ENCODE measurements at places on chromosomes 7 and 10.

GRCh38 chr7:16300361-16300895 lies 120.9 kb downstream of the CRPPA start:
- no peak for DNase-seq
- H3K27me3 ChIP-seq: no peaks in the 10 kb centered on the region
- no peaks in the 10 kb centered on the region for H3K4me1 ChIP-seq
- no peak overlapping the region for H3K4me3 ChIP-seq
- H3K36me3 ChIP-seq: no peaks in the 10 kb centered on the region

GRCh38 chr10:23675585-23675984 lies 236.7 kb downstream of the OTUD1 start:
- H3K27me3 ChIP-seq: peaks cover 14% of the 10 kb centered on the region
- no peak overlapping the region for H3K27ac ChIP-seq
- H3K4me3 ChIP-seq: no peak overlapping the region

DNA sequence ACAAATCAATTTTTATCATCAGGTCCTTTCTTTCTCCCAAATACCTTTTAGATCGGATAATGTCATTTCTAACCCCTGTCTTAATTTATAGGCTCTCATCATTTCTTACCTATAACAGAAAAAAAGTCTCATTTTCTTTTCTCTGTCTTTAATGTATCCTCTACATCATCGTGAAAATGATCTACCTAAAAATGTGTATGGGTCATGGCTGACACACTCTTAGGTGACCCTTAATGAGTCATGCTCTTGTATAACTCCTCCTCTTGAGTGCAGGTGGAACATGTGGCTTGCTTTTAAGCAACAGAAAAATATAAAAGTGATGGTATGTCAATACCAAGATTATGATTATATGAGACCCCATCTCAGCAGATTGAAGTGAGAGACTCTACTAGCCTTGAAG lies 139.4 kb downstream of the SEMA3C start:
- H3K27me3 ChIP-seq: no peaks in the 10 kb centered on the region
- H3K4me1 ChIP-seq: peaks cover 28% of the 10 kb centered on the region
- no peak overlapping the region for H3K4me3 ChIP-seq

DNA sequence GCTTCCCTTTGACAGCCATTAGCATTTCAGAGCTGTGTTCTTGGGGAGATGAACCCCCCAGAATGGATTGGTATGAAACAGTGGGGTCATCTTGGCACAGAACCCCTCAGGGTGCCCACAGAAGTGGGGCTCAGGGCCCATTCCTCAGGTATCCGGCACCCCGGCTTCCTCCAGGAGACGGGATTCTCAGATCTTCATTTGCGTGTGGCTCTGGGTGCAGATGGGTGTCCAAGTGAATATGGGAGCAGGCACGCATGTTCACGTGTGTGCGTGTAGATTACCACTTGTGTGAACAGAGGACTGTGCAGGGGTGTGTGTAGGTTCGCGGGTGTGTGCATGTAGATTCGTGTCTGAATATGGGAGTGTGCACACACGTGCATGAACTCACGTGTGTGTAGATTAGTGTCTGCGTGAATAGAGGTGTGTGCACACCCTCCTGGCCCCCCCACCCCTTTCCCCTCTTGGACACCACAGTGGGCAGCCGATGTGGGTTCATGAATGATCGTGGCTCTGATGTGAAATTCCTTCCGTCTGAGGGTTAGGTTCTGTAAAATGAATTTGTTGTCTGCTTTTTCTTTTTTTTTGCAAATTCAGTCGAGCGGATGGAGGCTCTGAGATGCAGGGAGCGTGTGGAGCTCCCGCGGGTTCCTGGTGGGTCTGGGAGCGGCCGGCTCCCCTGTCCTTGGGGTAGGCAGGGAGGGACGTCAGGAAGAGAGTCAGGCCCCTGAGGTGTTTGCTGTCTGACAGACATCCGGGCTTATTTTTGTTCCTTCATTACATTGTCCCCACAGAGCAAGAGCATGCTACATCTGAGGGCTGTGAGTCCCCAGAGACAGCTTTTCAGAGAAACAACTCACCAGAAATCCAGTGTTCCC lies 7.4 kb downstream of the ELFN1 start:
- H3K27ac ChIP-seq: no peak overlapping the region
- peaks cover 4% of the 10 kb centered on the region for H3K4me1 ChIP-seq
- no peak overlapping the region for H3K4me3 ChIP-seq
- H3K27me3 ChIP-seq: peaks cover 8% of the 10 kb centered on the region
- H3K36me3 ChIP-seq: peaks cover 3% of the 10 kb centered on the region
- DNase-seq: no peak

GRCh38 chr7:128940494-128941322 lies 3.0 kb downstream of the IRF5 start:
- H3K36me3 ChIP-seq: peaks cover 2% of the 10 kb centered on the region
- no peak overlapping the region for H3K27ac ChIP-seq
- peaks cover 59% of the 10 kb centered on the region for H3K27me3 ChIP-seq
- no peak overlapping the region for H3K4me3 ChIP-seq
- peaks cover 12% of the 10 kb centered on the region for H3K4me1 ChIP-seq
- DNase-seq: no peak

DNA sequence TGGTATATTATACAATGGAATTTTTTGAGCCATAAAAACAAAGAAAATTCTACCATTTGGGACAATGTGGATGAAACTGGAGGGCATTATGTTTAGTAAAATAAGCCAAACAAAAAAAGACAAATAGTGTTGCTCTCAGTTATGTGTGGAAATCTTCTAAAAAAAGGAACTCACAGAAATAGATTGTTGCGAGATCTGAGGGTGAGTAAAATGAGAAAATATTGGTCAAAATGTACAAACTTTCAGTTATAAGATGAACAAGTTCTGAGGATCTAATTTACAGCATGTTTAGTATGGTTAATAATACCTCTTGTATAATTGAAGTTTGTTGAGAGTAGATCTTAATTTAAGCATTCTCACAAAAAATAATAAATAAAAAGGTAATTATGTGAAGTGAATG lies 291.2 kb downstream of the KIF20B start:
- H3K27ac ChIP-seq: no peak overlapping the region
- H3K4me1 ChIP-seq: no peaks in the 10 kb centered on the region
- H3K4me3 ChIP-seq: no peak overlapping the region
- no peaks in the 10 kb centered on the region for H3K27me3 ChIP-seq

GRCh38 chr10:56472978-56473377 lies 111.9 kb upstream of the ZWINT start:
- H3K27me3 ChIP-seq: no peaks in the 10 kb centered on the region
- no peak for DNase-seq
